ENCODE measurements at places on chromosomes 2 and 18. TPM values are rescaled to one million over a fixed set of nuclear protein-coding genes. Genes with fewer than 3 reads are reported as not detected.

The CXCR1 gene
- polyA plus RNA-seq, result not detected

The DAPL1 gene
- not detected for polyA plus RNA-seq

The ALKAL2 gene
- 30.4 TPM for polyA plus RNA-seq

The TUBA3E gene
- polyA plus RNA-seq, result 32.0 TPM

The RBBP8 gene
- polyA plus RNA-seq, result 13.1 TPM

GRCh38 chr2:195560209-195560895 lies 96.7 kb upstream of the SLC39A10 start:
- no peak for DNase-seq

GRCh38 chr18:11757084-11757590 lies 68.1 kb downstream of the GNAL start:
- no peak for DNase-seq

DNA sequence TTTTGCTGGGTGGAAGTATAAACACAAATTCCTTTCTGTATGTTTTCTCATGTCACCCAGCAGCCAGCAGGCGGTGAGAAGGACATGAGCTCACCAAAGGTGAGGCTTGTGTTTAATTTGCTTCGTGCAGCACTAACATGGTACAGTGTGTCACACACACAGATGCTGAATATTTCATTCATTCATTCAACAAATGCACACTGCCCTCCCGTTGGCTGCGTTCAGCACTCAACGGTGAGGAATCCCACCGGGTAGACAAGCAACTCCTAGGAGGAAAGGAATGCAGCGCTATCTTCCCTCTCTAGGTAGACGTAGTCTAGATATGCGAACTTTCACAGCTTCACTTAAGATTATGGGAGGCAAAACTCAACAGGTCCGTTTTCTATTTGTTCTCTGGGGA lies 85.1 kb downstream of the LONRF2 start:
- no peak for DNase-seq

GRCh38 chr2:240397924-240398645 lies 37.4 kb upstream of the GPC1 start:
- no peak for DNase-seq

DNA sequence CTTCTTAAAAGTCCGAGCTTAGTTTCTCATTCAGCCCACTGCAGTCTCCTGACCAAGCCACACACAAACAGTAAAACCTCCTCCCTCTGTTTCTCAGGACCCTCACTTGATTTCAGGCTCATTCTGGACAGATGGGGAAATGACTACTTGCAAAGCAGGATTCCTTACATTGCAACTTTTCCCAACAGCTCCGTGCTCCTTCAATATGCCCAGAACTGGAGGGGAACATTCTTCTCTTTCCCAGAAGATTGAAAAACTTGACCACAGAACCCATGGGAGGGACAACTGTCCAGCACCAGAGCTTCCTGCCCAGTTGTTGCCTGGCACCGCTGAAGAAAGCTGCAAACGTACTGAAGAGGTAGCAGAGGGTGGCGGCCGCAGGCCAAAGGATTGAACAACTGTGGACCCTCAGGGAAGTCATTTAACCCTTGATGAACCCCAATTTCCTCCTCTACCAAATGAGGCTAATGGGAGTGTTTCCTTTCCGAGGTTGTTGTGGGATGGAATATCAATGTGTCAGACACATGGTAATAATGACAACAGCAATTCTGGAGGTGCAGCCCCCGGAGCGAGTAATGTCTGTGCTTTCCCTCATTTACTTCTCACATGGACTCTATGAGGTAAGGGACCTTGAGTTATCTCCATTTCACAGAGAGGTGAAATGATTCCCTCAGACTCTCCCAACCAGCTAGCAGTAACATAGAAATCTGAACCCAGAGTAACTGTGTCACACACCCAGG lies 25.0 kb downstream of the BCL11A start:
- no peak for DNase-seq

- peak; percentile 20 for DNase-seq
Measured at GRCh38 chr2:74206180-74206688, 7.8 kb downstream of the MTHFD2 start.

GRCh38 chr2:39494784-39495251 lies 57.7 kb upstream of the MAP4K3 start:
- DNase-seq, result peak; percentile 46

DNA sequence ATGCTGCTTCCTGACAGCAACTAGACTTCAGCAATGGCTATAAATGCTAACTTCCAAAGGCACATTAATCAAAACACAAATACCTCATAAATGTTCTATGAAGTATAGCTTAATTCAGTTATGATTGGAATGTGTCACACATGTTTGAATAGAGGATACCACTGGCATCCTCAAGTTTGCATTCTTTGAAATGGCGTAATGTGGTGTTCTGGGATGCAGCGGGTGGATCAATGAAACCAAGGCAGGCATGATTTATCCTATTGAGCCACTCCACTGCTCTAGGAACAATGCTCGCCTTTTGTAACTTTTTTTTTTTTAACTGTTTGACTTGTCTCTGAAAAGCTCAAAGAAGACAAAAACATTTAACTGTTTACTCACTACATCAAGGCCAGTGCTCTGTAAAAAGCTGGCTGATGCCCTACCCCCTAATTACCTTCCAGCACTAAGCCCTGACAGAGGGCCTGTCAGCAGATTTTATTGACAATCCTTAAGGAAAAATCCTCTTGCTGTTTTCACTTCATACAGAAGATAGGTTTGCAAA lies 278.8 kb upstream of the SESTD1 start:
- no peak for DNase-seq

GRCh38 chr2:75503048-75503607 lies 57.6 kb downstream of the EVA1A start:
- no peak for DNase-seq

DNA sequence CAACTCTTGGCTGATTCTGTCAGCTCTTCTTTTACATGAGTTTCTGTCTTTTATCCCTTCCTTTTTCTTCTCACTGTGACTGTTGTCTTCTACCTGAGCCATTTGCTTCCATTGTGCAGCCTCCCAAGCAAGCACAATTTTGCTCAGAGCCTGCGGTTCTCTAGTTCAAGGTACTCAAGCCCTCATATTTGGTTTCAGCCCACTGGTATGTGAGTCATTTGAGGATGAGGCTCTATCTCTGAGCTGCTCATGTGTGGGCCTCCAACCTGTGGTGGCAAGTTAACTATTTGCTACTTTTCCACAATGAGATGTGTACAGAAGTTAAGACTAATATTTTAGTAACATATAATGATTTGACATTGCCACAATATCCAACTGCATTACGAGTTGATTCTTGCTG lies 183.0 kb downstream of the PHLPP1 start:
- no peak for DNase-seq

- DNase-seq, result no peak
Measured at GRCh38 chr2:144180131-144180530, 339.8 kb downstream of the ZEB2 start.

All from hepatocyte (in vitro differentiated cells).